ENCODE measurements at places on chromosomes 1 and 21.

DNA sequence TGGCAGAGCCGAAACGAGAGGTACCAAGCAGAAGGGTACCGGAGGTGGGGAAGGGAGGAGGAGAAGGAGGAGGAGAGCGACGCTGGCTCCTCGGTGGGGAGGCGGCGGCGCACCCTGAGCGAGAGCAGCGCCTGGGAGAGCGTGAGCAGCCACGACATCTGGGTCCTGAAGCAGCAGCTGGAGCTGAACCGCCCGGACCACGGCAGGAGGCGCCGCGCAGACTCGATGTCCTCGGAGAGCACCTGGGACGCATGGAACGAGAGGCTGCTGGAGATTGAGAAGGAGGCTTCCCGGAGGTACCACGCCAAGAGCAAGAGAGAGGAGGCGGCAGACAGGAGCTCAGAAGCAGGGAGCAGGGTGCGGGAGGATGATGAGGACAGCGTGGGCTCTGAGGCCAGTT lies 32.4 kb downstream of the STYXL2 start:
- DNase-seq, result no peak

DNA sequence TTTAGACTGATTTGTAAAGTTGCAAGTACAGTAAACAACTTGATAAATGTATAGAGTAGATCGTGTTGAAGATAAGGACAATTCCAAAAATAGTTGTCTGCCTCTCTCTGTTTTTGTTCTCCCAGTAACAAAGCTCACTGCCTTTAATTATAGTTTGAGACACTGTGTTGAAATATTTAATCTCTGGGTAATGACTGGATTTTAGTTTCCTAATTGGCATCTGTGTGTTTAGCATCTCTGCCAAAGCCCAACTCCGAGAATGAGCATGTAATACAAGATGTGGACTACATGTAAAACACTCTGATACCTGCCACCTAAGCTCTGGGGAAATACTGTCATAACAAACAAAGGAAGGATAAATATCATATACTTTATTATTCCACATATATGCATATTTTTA lies 27.7 kb upstream of the SDE2 start:
- DNase-seq, result no peak

GRCh38 chr21:32599091-32599490 lies 13.1 kb downstream of the CFAP298 start:
- DNase-seq, result no peak

DNA sequence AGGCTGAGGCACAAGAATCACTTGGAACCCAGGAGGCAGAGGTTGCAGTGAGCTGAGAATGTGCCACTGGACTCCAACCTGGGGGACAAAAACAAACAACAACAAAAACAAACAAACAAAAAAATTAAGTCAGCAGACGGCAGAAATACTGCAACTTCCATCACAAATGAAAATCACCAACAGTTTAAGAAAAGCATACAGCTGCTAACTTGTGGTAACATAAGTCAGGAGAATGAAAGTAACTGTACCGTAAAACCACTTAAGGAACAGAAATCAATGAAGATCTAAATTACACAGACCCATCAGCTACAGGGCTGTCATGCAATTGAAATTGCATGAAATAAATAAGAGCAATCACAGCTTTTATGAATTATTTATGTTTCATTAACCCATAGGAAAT lies 25.0 kb downstream of the MCOLN2 start:
- no peak for DNase-seq

GRCh38 chr1:247373721-247374141 lies 42.1 kb upstream of the ZNF496 start:
- DNase-seq, result no peak

GRCh38 chr1:184878002-184878401 lies 96.3 kb downstream of the NIBAN1 start:
- no peak for DNase-seq

GRCh38 chr21:46006547-46007491 lies 25.2 kb downstream of the COL6A1 start:
- no peak for DNase-seq

GRCh38 chr21:17709266-17709611 lies 96.5 kb upstream of the BTG3 start:
- no peak for DNase-seq

GRCh38 chr1:6073480-6074053 lies 27.9 kb downstream of the KCNAB2 start:
- DNase-seq, result no peak

DNA sequence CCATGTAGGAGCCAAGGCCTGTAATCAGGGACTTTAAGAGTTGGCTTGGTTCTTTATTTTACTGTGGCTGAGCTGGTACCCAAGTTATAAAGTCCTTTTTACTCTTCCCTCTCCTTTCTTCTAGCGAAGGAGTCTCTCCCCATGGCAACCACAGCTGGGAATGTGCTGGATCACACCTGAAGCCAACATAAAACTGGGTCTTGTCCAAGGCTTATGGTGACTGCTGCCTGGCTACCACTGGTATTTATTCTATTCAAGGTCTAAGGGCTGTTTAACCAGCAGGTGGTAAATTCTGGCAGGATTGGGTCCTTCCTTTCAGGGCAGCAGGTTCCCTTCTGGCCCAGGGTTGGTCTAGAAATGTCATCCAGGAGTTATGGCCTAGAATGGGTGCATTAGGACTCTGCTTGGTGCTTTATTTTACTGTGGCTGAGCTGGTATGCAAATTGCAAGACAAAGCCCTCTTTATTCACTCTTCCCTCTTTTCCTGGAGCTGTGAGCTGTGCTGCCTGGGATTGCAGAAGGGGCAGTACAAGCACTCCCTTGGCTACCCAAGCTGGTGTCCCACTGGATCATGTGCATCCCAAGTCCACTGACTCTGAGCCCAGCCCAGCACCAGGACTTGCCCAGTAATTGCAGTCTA lies 26.6 kb downstream of the SLC22A15 start:
- DNase-seq, result no peak

- DNase-seq, result peak; percentile 61
Measured at GRCh38 chr1:202349206-202349928, 868 bp downstream of the PPP1R12B start.

DNA sequence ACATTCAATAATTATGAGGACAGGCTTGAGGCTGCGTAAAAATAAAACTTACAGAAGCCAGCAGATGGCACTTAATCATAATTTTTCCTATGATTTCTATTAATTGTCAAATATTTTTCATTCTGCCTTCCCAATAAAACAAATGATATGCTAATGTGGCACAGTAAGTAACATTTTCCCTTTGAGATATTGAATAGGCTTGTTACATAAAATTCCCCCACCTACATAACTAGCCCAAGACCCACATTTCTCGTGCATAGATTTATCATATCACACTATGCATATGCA lies 55.4 kb upstream of the PTGFRN start:
- DNase-seq, result no peak

GRCh38 chr1:44076066-44076465 lies 42.6 kb upstream of the KLF17 start:
- no peak for DNase-seq

GRCh38 chr21:45767071-45768006 lies 123.8 kb downstream of the PCBP3 start:
- no peak for DNase-seq

GRCh38 chr1:11053758-11054137 lies 6.1 kb downstream of the SRM start:
- no peak for DNase-seq

DNA sequence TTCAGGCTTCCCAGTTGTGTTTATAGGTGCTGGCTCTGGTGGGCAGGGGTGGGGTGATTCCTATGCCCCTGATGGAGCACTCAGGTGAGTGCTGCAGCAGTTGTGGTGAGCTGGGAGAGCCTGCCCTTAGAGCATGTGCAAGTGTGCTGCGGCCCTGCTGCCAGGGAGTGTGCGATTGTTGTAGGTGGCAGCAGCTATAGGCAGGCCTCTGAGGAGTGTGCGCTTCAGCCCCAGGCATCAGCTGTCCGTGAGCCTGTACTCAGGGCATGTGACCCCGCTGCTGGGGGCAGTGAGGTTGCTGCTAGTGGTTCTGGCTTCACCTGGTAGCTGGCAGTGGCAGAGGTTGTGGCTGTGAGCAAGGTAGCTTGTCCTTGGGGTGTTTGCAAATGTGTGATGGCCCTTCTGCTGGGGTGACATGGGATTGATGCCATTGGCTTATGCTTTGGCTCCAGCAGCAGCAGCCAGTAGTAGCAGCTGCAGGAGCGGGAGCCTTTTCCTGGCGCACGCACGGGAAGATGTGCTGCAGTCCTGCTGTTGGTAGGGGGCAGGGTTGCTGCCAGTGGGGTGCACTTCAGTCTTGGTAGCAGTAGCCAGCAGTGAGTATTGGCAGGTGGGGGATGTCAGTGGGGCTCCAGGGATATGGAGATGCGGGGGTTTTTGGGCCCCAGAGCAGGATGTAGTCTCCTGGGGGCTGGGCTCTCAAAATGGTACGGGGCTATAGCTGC lies 37.7 kb downstream of the SYCP1 start:
- DNase-seq, result no peak

DNA sequence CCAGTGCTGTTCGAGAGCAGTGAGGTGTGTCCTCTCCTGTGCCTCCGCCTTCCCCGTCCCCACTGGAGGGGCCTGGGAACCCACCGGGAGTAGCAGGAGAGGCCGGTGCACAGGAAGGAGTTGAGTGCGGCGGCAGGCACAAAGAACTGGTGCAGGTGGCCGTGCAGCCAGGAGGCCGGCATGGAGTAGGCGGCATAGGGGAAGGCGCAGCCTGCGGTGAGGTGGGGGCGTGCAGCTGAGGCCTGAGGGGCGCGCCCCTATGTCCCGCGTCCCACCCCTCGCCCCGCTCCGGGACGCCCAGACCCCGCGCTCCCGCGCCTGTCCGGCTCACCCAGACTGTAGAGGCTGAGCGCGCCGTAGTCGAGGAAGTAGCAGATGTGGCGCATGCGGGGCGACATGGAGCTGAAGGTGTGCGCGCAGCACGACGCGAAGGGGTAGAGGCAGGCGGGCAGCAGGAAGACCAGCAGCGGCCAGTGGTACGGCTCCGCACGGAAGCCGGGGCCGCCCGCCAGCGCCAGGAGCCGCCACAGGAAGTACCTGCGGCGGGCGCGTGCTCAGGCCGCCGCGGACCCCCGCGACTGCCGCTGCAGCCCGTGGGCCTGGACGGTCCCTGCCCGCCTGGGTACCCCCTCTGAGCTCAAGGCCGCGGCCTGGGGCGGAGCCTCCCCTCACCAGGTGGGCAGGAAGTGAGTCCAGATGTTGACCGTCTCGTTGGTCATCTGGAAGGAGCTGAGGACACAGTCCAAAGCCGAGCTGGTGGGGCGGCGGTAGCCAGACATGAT lies 2.2 kb downstream of the PAQR6 start:
- DNase-seq, result no peak

- no peak for DNase-seq
Measured at GRCh38 chr1:109134423-109134822, 20.5 kb downstream of the ELAPOR1 start.

DNA sequence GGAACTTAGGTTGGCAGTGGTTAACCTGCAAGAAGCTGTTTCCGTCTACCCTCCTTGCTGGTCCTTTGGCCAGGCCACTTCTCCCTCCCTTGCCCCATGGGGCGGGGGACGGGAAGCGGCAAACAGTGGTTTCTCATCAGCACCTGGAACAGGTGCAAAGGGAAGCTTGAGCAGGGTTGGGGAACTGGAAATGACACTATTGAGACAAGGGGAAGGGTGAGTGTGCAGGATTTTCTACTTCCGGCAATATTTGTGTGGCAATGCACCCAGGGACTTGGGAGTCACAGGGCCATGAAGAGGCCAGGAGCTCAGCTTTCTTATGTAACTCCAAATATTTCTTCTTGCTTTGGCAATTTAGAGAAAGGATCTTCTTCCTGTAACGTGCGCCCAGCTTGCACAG lies 29.0 kb upstream of the SARS1 start:
- no peak for DNase-seq

DNA sequence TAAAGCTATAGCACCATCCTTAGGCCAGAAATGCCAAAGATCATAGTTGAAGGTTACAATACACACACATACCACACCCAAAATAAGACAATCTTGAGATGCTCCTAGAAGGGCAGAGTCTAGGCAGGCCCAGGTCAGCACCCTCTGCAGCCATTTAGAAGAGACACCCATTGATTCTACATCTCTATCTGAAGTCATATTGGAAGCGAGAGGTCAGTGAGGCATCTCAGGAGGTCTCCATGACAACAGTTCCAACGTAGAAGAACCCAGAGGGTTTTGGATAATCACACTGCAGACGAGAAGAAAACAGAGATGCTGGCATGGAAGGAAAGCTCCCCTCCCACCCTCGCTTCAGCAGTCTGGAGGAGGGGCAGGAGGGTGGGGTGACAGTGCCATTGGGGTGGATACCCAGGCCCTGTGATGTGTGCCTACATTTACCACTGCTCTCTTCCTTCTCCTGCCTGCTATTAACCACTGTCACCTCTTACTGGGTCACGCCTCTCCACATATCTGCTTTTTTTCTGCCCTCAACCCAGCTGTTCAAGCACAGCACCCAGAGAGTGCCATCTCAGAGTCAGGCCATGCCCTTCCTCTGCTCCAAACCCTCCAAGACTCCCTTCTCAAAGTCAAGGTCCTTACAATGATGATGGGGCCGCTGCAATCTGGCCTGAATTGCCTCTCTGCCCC lies 6.2 kb downstream of the TMCO4 start:
- DNase-seq, result no peak

GRCh38 chr1:161805399-161806197 lies 39.5 kb downstream of the ATF6 start:
- peak; percentile 19 for DNase-seq

GRCh38 chr1:110508028-110508940 lies 10.7 kb downstream of the KCNA10 start:
- DNase-seq, result no peak

DNA sequence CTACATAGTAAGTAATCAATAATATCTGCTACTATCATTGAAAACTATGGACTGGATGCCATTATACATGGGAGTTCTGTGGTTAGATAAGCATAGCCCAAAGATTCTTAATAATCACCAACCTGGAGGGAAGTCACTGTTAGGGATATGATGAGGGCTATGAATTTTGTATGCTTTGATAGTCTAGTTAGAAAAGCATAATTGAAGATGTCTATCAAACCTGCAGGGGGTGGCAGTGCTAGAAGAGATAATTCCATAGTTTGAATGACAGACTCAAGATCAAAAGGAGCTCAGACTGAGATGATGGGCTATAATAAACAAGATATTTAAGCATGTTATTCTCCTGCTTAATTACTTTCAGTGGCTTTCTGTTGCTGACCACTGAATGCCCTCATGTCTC lies 15.4 kb upstream of the COA6 start:
- no peak for DNase-seq

DNA sequence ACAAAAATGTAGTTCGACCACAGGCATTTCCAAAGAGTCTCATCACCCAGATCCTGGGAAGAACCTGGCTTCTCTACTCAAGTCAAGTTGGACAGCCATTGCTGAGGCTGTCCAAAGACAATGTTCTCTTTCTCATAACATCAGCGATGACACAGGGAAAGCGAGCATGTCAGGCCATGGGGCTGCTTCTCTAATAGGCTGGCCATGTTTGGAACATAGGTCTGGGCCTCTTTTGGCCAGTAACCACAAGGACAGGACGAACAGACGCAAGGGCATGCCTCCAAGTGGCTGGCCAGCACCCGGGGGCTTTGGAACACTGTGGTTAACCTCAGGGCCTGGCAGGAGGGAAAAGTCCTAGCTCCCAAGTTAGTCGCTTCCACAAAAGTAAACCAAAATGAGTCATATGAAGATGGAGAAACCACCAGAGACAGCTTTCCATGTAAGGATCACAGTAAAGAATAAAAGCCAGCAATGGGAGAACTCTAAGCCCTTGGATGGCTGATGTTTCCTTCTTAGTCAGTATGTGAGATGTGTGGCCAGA lies 80.6 kb upstream of the SLC44A3 start:
- DNase-seq, result no peak

- DNase-seq, result no peak
Measured at GRCh38 chr1:43358121-43358745, 548 bp upstream of the CDC20 start.

- no peak for DNase-seq
Measured at GRCh38 chr1:109917768-109918606, 7.3 kb downstream of the CSF1 start.
